A673 (cell line): ENCODE measurements at places on chromosomes 12 and 14. TPM values are rescaled to one million over a fixed set of nuclear protein-coding genes. Genes with fewer than 3 reads are reported as not detected.

DNA sequence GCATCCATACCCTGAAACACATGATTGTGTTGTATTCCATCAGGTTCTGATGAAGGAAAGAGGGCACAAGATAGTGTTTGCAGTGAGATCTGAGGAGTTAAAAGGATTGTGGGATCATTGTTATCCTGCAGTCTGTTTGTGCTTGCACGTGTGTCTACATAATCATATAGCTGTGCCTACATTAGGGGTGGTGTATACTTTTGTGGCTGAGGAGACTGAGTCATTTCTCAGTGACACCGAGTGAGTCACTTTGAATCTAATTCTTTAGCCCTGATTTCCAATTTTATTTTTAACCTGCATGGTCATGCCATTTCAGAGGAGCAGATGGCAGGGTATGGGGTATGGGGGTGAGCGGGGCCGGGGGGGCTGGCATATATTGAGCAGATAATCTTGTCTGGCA, 133.2 kb downstream of the ANO4 start:
- no peak for DNase-seq

GRCh38 chr14:71560751-71561150, 371.5 kb upstream of the RGS6 start:
- DNase-seq = no peak

- no peak for DNase-seq
Measured at GRCh38 chr12:48002773-48003218, 1.5 kb downstream of the COL2A1 start.

DNA sequence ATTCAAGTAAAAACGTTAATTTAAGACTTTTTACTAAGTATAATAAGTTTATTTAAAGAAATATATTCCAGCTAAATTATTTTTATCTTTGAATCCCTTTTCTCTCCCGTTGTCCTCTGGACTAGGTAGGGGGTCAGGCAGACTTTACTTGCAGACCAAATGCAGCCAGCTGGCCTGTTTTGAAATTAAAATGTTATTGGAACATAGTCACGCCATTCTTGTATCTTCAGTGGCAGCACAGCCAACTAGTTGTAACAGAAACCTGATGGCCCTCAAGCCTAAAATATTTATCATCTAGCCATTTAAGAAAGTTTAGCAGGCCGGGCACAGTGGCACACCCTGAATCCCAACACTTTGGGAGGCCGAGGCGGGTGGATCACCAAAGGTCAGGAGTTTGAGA, 52.7 kb downstream of the BCAT1 start:
- DNase-seq = no peak

- DNase-seq = peak; percentile 21
Measured at GRCh38 chr12:68250454-68250853, 3.0 kb downstream of the IL22 start.

DNA sequence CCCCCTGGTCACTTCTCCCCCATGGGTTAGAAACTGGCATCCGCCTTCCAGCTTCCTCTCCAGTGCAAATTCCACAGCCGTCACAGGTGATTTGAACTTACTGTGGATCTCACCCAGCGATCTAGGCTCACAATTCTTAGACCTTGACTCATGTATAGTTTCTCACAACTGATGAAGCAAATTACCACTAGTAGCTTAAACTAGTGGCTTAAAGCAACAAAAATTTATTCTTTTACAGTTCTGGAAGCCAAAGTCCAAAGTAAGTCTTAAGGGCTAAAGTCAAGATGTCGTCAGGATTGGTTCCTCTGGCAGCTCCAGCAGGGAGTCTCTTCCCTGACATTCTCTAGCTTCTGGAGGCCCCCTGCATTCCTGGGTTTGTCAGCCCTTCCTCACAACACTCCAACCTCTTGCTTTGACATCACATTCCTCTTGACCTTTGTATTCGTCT, 117.4 kb downstream of the KTN1 start:
- DNase-seq = no peak

DNA sequence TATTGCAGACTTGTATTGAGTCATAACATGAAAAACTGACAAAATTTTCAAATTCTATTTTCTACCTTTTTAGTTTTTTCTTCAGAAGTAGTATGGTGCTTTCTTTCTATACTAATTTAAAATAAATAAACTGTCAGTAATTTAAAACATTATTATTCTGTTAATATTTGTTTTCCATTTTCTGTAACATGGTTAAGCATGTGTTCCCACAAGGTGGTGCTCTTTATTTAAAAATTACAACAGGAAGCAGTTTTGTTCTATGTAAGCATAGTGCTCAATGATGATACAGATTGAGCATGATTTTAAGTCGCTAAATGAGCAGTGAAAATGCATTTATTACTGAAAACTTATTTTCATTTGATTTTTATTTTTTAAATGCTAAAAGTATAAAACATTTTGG, 114.6 kb downstream of the PPFIA2 start:
- DNase-seq = peak; percentile 65

GRCh38 chr12:83082690-83083276, 396.1 kb downstream of the TMTC2 start:
- DNase-seq = peak; percentile 19

DNA sequence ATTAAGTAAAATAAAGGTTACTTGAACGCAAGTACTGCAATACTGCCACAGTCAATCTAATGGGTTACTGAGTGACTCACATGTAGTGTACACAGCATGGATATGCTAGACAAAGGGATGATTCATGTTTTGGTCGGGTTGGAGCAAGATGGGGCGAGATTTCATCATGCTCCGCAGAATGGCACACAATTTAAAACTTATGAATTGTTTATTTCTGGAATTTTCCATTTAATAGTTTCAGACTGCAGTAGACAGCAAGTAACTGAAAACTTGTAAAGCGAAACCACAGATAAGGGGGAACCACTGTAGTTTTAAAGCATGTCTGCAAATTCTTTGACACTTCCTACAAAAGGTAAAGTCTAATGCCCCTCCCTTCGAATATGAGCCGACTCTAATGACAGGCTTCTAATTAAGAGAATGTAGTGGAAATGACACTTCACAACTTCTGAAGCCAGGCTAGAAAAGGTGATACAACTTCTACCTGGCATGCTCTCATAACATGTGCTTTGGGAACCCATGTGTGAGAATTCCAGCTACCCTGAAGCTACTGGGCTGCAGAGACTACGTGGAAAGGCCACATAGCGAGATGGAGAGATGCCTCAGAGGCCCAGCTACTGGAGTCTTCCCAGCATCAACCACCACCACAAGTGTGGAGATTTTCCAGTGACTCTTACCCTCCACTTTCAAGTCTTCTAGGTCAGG, 13.9 kb upstream of the TCP11L2 start:
- DNase-seq = peak; percentile 44

DNA sequence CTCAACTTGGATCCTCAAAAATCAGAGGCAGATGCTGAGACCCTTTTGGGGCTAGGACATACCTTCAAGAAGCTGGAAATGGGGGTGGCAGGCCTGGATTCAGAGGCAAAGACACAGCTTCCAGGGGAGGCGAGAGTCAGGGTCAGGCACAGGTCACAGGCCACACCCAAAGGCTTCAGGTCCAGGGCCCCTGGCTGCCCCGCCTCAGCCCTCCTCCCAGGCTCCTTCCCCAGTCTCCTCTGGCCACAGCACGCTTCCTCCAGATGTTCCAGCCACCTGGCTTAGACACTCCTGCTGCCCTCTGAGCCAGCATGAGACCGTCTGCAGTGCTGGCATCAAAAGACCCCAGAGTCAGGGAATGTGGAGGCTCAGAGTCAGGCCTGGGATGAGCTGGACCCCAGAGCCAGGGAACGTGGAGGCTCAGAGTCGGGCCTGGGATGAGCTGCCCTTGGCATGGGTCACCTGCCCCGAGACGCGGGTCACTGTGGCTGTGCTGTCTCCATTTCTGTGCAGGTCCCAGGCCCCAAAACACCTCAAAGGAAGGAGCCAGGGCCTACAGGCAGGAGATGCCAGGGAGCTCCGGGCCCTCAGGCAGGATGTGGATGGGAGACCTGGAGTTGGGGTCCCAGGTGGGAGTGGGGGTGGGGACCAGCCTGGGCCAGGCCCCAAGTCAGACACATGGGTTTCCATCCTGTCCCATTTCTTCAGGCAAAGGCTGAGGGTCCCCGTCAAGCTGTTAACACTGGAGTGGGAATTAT, 58.9 kb downstream of the DIO3 start:
- no peak for DNase-seq

- no peak for DNase-seq
Measured at GRCh38 chr12:129563266-129563665, 340.6 kb downstream of the TMEM132D start.

GRCh38 chr12:57518920-57519795, 1.2 kb downstream of the DDIT3 start:
- peak; percentile 56 for DNase-seq

- peak; percentile 67 for DNase-seq
Measured at GRCh38 chr14:104130974-104131651, 7.3 kb upstream of the KIF26A start.

DNA sequence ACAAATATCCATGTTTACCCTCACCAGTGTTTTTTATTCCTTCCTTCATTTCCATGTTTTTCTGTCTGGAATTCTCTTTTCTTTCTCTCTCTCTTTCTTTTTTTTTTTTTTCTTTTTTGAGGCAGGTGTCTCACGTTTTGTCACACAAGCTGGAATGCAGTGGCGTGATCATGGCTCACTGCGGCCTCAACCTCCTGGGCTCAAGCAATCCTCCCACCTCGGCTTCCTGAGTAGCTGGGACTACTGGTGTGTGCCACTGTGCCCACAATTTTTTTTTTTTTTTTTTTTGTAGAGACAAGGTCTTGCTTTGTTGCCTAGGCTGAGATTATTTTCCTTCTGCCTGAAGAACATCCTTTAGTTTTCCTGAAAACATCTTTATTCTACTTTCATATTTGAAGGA, 15.0 kb upstream of the AMIGO2 start:
- DNase-seq = no peak

GRCh38 chr12:66495709-66496108, 183.2 kb downstream of the GRIP1 start:
- no peak for DNase-seq

- DNase-seq = peak; percentile 86
Measured at GRCh38 chr12:120583478-120584030, 2.4 kb upstream of the POP5 start.

GRCh38 chr14:57753821-57754220, 112.1 kb downstream of the SLC35F4 start:
- DNase-seq = peak; percentile 60

DNA sequence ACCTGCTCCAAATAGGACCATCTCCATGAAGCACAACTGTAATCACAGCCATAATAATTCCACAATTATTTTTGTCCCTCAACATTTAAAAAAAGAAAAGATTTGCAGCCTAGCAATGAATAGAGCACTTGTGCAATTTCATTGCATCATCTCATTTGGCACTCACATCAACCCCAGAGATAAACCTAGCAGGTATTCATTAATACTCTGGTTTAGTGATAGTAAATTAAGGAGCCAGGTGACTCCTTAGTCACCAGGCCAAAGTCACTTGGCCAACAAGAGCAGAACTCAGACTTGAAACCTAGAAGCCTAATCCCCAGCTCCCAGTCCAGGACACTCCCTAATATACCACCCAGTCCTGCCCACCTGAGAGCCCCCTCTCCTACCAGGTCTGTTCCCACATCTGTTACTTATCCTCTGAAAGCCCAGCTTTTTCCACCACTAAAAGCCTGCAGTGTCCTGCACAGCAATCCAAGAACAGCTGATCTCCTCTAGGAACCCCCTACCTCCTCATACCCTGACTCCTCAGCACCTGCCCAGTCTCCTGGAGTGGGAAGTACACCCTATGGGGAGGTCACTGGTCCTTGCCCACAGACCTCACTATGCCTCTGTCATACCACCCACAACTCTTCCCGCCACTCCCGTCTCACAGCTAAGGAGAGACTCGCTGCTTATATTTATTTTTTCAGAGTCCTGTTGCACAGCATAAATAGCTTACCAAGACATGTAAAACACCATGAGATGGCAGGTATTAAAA, 22.1 kb downstream of the OR10P1 start:
- no peak for DNase-seq

DNA sequence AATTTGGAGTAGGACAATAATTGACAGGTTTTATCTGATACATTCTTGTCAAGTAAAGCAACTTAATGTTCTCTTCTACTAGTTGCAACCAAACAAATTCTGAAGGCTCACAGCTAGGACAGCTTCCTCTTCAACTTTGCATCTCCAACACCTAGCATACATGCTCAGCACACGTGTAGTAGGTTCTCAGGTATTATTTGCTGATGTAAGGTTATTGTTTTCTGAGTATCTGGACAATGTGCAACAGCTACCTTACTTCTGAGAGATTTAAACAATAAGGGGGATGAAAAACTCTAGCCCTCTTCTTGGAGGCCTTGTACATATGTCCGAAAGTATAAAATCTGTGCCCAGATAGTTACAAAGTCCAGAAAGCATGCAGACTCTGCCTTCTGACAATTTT, 15.5 kb upstream of the FLRT2 start:
- no peak for DNase-seq

GRCh38 chr12:96235484-96235826, 41.3 kb downstream of the ELK3 start:
- no peak for DNase-seq

DNA sequence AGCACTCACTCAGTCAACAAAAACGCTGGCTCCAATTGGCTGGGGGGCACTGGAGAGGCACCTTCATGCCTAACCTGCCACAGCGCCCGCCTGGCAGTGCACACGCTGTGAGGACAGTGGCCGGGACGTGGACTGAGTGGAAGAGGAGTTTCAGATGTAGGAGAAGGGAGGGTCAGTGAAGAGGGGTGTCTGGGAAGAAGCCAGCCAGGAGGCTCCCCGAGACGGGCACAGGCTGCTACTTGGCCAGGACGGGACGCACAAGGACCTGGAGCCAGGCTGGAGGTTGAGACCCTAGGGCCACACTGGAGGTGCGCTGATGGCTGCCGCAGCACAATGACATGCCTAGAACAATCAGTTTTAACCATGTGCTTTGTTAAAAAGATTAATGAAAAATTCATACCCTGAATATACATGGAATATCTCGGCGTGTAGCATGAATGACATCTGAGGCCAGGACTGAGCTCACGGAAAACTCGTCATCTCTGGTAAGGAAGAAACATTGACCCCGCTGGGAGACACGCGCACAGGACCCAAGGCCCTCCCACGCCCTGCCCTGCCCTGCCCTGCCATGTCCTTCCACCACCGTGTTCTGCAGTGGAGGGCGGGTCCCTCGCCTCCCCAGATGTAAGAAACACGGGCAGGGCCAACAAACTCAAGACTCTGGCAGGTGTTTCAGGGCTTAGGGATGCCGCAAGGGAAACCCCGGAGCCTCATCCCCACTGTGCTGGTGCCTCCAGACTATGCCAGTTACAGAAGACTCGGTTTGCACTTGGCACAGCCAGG, 25.0 kb downstream of the AMN start:
- no peak for DNase-seq

- DNase-seq = no peak
Measured at GRCh38 chr12:118526255-118527095, 150.1 kb downstream of the SUDS3 start.

The CARMIL3 gene
- total RNA-seq = 0.49 and 1.2 TPM in 2 replicates

The HNF1A gene
- not detected in 2 replicates for total RNA-seq

The CMA1 gene
- not detected in 2 replicates for total RNA-seq

The GARIN6 gene
- not detected in 2 replicates for total RNA-seq

The TPH2 gene
- total RNA-seq = 0.82 and 0.96 TPM in 2 replicates

The SLC6A15 gene
- 9.2 and 11.0 TPM in 2 replicates for total RNA-seq

The PTHLH gene
- total RNA-seq = 1.5 and 2.4 TPM in 2 replicates

The OR9K2 gene
- not detected in 2 replicates for total RNA-seq

The CLEC4C gene
- not detected in 2 replicates for total RNA-seq

The SLC4A8 gene
- total RNA-seq = 0.73 and 1.1 TPM in 2 replicates
